IMR-90 (cell line): ENCODE measurements at places on chromosomes 6 and 20. TPM values are rescaled to one million over a fixed set of nuclear protein-coding genes. Genes with fewer than 3 reads are reported as not detected.

The FAM209A gene
- total RNA-seq, result 0.18 TPM in 1 of 2 replicates, not detected in the other

The THBD gene
- total RNA-seq, result under 0.01 TPM in 1 of 2 replicates, not detected in the other

The PCSK2 gene
- not detected in 2 replicates for total RNA-seq

The HSD17B8 gene
- 1.6 and 1.9 TPM in 2 replicates for total RNA-seq

The NKX2-2 gene
- not detected in 2 replicates for total RNA-seq

The DOK5 gene
- total RNA-seq, result 3.9 and 4.2 TPM in 2 replicates

The CDH26 gene
- total RNA-seq, result not detected in 2 replicates

DNA sequence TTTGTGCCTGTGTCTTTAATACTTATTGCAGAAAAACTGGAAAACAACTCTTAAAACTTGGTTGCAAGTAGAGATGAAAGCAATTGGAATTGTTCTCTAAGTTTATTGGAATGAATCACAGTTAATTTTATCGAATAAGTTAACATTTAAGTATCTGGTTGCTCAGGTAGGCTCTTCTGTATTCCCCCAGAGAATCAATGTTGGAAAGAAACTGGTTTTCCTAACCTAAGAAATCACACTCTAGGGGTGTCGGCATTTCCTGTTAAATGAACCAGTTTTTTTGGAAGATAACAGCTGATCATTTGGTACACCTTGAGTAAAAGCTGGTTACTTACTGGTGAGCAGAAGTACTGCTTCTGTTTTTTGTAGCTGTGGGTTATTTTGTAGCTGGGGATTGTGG lies 5.2 kb downstream of the TFAP2C start:
- DNase-seq, result no peak

DNA sequence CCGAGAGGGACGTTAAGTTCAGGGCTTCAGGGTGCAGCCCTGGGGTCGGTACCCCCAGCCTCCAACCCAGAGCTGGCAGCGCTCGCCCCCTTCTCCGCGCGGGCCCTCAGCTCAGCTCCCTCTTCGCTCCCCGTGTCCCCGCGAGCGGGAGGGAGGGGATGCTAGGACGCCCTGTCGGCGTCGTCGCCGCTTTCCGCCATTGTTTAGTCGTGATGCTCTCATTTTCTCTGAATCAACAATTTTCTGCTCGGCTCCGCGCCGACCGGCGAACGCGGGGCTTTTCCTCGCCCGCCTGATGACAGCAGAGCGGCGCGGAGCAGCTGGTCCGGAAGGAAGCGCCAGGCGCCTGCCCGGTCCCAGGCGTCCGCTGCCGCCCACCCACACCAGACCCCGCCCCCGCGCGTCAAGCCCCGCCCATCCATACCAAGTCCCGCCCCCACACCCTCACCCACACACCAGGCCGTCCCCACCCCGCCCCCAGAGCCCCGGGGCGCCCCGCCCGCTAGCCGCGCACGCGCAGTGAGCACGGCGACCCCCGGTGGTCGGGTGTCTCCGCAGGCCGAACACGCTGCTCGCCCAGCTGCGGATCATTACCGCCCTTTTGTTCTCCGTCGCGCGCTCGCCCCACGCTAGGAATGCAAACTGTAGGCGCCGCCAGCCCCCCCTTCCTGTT lies 50.1 kb upstream of the SLC32A1 start:
- peak; percentile 47 for DNase-seq

GRCh38 chr6:13425943-13426931 lies 61.2 kb downstream of the GFOD1 start:
- DNase-seq, result peak; percentile 77

GRCh38 chr20:20213526-20214121 lies 154.3 kb upstream of the INSM1 start:
- no peak for DNase-seq

DNA sequence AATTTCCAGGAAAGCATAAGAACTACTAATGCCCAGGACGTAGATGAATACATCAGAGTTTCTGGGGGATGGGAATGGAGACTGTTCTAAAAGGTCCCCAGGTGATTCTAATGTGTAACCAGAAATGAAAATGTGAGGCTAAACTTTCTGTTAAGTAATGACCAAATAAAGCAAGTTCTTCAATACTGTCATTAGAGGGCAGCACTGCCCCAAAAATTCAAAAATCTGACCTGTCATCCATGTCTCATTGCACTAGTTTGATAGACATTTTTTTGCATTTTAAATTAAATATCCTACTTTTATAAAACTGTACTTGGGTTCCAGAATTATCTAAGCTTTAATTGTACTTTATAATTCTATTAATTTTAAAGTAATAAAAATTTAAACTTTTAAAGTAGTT lies 94.9 kb downstream of the RFX6 start:
- DNase-seq, result peak; percentile 31

- DNase-seq, result no peak
Observed at GRCh38 chr6:115190534-115190933, 847.7 kb upstream of the HS3ST5 start.
